Inflammatory macrophage treated with lipopolysaccharide for 4 hours (primary cell): ENCODE measurements at places on chromosomes 16 and 17.

GRCh38 chr16:58123896-58124600 is 5.1 kb downstream of the CFAP20 start:
- DNase-seq, result no peak

GRCh38 chr16:87960852-87961251 is 9.6 kb downstream of the BANP start:
- DNase-seq, result no peak

DNA sequence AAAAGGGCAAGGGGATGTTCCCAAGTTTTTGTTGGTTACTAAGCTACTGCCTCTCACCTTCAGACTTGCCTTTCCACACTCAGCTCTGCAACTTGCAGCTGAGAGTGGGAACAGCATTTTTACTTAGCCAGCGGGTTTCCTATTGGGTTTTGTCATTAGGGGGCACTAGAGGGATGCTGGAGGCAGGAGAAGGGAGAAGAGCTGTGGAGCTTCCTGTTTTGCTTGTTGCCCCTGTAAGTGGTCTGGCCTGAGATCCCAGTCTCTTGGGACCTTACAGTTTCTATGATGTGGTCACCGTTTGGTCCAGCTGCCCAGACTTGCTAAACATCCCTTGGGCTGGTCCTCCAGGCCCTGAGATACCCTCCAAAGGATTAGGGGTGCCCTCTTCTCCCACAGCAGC is 209.6 kb upstream of the NLRP1 start:
- DNase-seq, result no peak

DNA sequence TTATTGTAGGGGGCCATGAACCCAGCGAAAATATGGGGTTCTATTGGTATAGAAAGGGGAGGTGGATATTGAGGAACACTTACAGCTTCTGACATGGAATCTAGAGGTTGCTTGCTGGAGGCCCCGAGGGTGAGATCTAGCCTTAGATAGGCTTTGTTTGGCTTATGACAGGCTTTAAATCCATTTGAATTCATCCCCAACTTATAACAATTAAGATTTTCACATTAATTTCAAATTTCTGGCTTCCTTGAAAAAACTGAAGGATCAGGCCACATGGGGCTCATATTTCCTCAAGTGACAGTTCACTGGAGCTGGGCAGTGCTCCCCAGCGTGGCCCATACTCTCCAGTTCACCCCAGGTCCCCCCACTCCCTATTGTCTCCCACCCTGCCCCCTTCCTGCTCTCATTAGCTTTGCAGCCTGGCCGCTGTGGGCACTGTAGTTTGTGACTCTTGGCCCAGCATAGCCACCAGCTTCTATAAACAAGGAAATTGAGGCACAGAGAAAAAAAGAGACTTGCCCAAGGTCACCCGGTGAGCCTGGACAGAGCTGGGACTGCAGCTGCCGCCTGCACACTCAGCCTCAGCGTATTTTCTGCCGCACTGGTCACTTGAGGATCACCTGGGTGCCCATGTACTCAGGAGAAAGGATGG is 19.8 kb upstream of the ADGRG1 start:
- DNase-seq, result no peak

- DNase-seq, result no peak
Measured at GRCh38 chr16:6753553-6753952, 579.1 kb upstream of the RBFOX1 start.

DNA sequence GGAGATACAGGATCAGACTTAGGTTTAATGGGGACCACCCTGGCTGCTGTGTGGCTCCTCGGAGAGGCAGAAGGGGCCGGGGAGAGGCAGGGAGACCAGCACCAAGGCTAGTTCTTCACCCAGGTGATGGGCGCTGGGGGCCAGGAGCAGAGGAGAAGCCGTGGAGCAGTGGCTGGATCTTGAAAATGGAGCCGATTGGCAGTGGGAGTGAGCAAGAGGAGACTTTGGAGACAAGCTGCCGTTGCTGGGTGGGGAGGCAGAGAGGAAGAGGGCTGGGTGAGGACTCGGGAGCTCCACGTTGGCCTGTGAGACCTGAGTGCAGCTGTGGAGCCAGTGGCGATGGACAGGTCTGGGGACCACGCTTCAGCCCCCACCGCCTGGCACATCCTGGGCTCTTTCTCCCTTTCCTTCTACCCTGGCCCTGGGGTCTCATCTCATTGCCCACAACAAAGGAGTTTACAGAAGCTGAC is 9.0 kb downstream of the RAB11FIP4 start:
- no peak for DNase-seq

GRCh38 chr16:25689137-25689836 is 2.5 kb upstream of the HS3ST4 start:
- DNase-seq, result no peak

DNA sequence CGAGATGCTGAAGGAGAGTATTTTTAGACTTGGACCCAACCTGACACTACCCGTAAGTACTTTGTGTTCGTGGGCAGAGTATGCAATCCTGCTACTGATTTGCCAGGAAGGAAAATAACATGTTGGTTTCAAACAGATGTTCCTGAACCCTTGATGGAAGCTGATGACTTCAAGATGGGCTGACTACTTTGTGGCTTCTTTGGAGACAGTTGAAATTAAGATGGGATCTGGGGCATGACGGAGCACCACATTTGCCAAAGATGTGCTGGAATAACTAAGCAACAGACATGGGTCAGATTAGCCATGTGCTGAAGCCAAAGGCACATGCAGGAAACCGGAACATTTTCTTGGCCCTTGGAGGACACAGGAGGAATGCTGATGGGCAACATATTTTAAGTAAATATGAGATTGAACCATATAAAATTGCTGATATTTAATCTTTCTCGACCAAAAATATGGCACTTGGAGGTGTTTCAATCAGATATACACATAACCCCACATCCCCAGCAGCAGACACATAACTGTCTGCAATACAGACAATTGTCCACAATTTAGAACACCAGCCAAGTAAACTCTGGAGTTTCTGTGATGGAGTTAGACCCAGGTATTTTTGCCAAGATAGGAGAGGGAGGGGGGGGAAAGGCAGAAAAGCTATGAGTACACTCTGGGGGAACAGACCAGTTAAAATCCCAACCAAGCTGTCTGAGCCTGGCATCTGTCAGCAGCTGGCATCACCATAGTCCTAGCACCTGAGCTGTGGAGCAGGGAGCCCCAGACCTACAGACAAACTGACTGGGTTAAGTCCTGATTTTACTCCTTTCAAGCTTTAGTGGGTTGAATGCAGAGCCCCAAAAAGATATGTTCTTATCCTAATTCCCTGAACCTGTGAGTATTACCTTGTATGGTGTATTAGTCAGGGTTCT is 329.4 kb upstream of the CDH5 start:
- DNase-seq, result no peak

DNA sequence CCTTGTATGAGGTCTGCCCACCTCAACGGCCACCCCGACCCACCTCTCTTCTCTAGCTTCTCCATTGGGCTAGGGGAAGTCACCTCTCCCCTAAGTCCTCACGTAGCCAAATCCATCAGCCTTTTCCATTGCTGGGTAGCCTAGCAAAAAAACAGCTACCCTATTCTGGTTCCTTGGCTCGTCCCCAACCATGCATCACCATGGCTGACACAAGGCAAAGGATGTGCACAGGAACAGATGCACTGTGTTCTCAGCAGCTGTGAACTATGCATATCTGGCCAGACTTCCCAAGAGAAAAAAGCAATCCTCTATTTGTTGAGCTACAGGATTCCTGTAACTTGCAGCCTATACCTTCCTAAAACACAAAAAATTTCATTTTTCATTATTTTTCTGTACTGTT is 22.0 kb upstream of the FLCN start:
- DNase-seq, result no peak

GRCh38 chr17:63437287-63438091 is 8.6 kb downstream of the CYB561 start:
- no peak for DNase-seq

- no peak for DNase-seq
Measured at GRCh38 chr17:56447171-56447570, 146.3 kb upstream of the NOG start.

GRCh38 chr17:34579017-34579946 is at the start of gene TMEM132E:
TSS of gene TMEM132E (plus strand) at chr17:34579582. CDS start at chr17:34581077, 1,495 bp downstream.
- DNase-seq, result no peak

GRCh38 chr17:65902831-65903522 is 289.0 kb downstream of the CEP112 start:
- DNase-seq, result no peak

- no peak for DNase-seq
Measured at GRCh38 chr17:7443499-7444485, 1.1 kb upstream of the CHRNB1 start.

DNA sequence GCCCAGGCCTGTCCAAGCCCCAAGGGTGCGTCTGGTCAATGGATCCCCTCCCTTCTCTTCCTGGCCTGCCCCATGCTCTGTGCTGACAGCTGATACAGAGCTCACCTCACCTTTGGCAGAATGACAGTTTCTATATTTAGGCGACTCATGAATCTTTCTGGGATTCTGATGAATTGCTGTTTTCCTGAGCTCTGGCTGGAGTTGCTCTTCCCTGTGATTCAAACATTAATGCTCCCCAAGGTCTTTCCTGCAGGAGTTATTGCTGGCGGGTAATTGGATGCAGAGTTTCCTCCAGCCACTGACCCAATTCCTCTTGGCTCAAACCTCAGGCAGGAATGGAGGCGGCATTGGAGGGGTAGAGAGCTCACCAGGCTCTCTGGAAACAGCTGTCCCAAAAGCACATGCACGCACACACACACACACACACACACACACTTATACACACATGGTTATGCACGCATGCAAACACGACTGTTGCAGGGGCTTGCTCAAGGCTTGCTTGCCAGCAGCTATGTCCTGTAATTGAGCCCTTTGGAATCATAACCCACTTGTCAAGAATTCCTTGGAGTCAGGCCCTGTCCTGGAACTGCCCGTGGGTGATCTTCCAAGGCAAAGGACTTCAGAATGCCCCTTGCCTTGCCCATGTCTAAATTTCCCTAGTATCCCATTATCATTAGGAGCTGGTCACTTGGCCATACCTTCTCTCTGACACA is 128.8 kb downstream of the ASIC2 start:
- DNase-seq, result no peak

- peak; percentile 44 for DNase-seq
Measured at GRCh38 chr17:63113167-63113566, 147.1 kb downstream of the TANC2 start.

DNA sequence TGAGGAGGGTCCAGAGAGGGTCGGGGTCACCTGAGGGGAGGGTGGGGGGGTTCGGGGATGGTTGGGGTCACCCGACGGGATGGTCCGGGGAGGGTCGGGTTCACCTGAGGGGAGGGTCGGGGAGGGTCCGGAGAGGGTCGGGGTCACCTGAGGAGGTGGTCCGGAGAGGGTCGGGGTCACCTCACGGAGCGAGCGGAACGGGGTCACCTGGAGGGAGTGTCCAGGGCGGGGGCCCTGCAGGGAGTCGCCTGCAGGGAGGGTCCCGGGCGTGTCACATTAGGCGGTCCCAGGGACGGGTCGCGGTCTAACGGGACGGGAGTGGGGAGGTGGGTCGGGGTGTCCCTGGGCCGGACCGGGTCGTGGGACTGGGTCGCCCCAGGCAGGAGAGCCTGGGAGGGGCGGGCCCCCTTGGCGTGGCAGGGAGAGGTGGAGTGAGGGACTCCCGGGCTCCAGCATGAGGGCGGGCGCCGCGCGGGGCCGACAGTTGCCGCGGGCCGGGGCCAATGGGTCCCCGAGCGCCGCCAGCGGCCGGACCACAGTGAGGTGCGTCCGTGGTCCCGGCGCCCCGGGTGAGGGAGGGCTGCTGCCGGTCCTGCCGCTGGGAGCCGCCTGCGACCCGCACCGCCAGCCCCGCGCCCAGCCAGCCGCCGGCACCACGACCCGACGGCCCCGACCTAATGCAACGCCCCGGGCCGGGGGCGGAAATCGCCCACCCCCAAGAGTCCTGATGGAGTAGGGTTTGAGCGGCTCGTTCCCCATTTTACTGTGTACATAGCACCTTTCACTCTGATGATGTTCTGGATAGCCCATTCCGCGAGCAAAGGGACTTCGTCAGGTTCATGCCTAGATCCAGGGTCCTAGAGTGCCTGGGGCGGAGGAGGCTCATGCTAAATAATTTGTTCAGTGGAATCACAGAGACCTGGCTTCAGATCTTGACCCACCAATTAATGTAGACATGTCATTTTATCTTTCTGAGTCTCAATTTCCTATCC is 1.2 kb upstream of the ABCA3 start:
- no peak for DNase-seq

DNA sequence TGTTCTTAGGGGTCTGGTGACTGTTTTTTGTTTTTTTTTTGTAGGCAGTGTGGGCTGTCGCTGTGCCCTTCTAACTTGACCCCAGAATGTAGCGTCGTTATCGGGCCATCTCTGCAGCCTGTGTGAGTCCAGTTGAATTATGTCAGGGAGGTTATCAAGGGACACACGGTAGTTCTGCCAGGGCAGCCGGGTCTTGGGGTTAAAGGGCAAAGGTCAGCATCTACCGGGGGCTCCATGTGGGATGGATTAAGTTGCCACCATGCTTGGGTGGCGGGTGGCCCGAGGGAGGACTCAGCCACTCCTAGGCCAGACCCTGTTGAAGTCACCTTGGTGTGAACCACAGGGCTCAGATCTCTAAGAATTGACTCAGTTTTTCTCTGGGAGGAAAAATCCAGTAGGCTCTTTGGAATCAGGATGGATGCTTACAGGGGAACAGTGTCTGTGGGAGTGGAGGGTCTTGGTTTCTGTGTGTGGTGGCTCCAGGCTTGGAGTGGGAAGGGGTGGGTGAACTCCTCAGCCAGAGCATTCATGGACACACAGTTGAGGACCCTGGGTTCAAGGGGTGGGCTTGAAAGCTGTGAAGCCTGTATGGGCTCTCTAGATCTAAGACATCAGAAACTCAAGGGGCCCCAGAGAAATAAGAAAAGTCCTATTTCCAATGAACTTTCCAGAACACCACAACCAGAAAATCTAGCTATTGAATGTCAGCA is 191.7 kb downstream of the IRF8 start:
- no peak for DNase-seq

- DNase-seq, result no peak
Measured at GRCh38 chr17:34206569-34206968, 48.5 kb upstream of the CCL2 start.

DNA sequence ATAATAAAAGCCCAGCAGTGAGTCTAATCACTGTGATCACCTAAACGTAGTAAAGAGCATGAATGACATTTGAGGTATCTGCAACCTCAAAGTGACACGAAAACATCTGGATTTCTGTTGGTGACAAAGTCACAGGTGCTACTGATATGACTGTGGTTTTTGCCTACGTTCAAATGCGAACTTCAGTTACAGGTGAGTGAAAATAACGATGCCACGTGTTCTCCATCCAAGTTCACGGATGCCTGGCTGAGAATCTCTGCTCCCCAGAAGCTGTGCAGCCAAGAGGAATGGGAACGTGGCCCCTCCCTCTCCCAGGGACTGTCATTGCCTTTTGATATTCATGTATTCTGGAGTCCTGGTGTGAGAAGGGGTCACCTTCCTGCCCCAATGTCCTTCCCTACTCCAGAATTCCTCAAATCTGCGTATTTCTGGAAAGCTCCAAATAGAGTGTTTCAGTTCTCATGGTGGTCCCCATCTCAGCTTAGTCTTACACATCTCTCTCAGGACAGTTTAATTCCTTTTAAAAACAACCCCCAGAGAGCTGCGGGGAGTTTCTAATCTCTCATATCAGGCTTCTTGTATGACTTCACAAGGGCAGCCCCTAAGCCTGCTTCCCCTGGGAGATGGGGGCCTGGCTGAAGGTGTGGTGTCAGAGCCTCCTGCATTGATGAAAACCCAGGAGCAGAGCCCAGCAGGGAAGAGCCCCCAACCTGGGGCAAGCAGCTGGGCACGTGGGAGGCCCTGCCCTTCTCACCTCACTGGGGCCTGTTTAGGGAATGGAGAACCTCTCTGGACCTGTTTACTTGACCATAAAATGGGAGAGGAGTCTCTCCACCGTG is 25.8 kb downstream of the PIK3R5 start:
- no peak for DNase-seq

GRCh38 chr16:81239367-81240121 is 1.1 kb downstream of the BCO1 start:
- no peak for DNase-seq
